ENCODE measurements at places on chromosomes 7 and 10.

DNA sequence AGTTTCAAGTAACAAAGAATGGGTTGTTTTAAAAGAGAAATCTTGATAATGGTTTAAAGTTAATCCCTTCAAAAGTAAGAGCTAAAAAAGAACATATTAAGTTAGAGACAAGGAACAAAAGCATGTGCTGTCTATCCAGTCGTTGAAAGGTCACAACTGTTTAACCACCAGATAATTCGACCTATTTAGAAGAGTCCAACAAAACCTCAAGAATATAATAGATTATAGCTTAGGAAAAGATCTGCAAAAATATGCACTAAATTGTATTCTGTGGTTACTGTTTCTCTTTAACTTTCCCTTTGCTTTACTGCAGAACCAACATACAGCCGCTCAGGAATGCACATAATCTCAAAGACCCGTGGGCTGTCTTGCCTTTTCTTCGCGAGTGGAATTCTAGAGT lies 74.9 kb downstream of the PCGF5 start:
- no peak for DNase-seq

DNA sequence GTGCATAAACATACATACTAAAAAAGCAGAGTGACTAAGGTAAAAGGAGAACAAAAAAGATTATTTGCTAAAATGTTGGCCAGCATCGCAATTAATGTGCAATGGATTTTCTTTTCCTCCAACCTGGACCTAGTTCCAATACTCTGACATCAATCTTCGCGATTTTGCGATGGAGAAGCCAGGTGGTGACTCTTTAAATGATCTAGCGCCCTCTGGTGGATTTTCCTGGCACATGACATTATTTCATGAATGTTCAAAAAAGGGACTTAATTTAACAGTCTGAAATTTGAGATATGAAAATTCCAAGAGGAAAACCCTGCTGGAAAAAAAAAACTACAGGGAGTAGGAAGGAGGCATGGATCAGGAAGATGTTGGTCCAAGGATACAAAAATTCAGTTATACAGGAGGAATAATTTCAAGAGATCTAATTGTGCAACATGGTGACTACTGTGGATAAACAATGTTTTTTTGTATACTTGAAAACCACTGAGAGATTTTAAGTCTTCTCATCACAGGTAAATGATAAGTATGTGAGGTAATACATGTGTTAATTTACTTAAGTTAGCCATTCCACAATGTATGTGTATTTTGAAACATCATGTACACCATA lies 4.3 kb upstream of the KCNMA1 start:
- no peak for DNase-seq

DNA sequence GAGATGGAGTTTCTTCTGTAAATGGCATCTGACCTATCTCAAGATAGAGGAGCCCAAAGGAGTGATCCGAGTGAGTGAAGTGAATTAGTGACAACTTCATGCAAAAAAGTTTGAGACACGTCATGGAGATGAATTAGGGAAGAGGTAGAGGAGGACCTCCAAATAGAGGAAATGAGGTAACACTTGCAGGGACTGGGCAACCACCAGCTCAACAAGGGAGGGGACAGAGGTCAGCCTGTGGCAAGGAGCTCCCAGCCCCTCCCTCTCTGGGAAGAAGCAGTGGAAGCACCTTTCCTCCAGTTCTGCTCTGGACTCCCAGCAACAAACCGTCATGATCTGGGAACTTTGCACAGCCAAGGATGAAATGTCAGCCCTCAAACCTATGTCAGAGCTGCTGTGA lies 83.5 kb upstream of the IKZF1 start:
- DNase-seq, result no peak

DNA sequence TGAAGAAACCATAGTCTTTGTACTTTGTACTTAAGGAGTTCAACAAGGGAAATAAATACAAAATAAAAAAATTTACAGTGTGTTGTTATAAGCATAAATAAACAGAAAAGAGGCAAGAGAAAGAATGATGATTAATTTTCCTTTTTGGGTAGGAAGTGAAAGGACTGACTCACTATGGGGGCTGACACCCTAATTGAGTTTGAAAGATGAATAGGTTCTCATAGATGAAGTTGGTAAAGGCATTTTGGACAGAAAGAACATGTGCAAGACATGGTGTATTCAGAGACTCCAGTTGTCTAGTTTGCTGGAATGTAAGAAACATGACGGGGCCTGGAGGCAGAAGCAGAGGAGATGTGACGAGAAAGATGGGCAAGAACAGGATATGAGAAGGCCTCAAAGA lies 83.7 kb downstream of the VPS50 start:
- DNase-seq, result no peak

GRCh38 chr7:76358481-76359110 lies at the start of gene YWHAG:
YWHAG (minus strand) TSS chr7:76358991; CDS start chr7:76358808, 183 bp downstream.
- peak; percentile 65 for DNase-seq

DNA sequence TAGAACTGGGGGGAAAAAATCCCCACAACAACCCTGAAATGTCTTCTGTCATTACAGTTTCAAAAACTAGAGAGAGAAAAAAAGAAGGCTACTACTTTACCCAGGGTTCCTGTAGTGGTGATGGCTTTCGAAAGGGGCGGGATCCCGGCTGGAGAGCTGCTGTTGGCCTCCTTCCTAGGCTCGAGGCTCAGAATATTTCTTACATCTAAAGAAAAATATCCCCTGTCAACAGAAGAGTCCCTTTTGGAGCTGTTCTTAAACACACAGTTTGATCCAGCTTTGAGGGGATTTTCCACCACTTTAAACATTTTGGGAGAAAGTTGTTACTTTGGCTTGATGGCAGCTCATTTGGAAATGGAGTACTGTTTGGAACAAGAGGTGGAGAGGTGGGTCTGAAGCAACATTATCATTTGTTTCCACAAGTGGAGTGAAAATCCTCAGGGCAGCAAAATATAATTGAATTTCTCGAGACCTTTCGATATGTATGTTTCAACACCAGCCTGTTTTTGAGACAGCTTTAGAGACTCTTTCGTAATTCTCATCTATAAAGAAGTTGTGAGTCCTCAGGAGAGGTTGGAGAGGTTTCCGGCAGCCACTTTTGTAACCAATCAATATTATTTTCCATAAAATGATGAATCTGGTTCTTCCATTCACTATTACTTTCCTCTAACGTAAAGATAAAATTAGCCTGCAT lies 5.1 kb downstream of the HOXA13 start:
- no peak for DNase-seq

- DNase-seq, result no peak
Observed at GRCh38 chr7:130180571-130181262, 24.5 kb downstream of the TMEM209 start.

- DNase-seq, result no peak
Observed at GRCh38 chr7:116525913-116526861, 1.4 kb downstream of the CAV1 start.

GRCh38 chr7:91993976-91994375 lies 53.3 kb downstream of the AKAP9 start:
- DNase-seq, result no peak

DNA sequence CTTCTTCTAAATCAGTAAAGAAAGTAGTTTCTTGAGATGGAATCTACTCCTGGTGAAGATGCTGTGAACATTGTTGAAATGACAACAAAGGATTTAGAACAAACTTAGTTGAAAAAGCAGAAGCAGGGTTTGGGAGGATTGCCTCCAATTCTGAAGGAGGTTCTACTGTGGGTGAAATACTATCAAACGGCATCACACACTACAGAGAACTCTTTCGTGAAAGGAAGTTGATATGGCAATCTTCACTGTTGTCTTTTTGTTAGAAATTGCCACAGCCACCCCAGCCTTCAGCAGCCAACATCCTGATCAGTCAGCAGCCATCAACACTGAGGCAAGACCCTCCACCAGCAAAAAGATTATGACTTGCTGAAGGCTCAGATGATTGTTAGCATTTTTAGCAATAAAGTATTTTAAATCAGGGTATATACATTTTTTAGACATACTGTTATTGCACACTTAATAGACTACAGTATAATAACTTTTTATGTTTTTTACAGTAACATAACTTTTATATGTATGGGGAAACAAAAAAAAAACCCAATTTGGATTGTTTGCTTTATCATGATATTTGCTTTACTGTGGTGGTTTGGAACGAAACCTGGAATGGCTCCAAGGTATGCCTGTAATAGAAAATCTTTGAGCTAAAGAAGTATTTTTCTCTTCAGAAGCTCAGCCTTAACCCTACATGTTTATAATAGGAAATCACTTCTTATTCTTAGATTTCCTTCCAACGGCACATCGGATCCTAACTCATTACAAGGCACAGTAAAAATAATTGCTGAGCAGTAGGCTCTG lies 257.3 kb downstream of the LRMDA start:
- DNase-seq, result no peak

GRCh38 chr10:105291571-105291970 lies 650.5 kb downstream of the SORCS3 start:
- DNase-seq, result no peak

DNA sequence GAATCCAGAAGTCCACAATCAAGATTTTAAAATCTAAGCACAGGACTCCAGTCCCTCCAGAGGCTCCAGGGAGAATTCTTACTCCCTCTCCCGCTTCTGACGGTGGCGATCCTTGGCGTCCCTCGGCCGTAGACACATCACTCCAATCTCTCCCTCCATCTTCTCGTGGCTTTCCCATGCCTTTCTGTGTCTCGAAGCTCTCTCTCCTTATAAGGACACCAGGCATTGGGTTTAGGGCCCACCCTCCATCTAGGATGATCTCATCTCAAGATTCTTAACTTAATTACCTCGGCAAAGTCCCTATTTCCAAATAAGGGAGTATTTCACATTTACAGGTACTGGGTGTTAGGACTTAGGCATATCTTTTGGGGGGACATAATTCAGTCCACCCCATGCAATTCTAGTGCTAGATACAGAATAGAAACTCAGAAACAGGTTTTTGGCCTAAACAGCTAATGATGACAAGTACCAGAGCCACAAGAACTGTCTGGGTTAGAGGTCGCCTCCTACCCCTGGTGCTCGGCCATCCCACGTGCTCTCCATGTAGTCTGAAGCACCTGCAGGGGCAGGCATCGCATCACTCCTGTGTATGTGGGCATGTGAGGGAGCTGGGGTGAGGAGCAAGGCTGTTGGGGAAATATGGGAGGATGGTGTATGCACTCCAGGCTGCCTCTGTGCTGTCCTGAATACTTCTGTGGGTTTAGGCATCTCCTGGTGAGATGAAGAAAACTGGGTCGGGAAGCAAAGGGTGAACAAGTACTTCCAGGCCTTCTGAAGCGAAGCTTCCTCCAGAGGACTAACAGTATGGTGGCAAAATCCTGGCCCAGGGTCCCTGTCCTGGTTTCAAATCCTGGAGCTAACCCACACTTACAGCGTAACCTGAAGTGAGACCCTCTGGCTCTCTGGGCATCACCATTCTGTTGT lies 298.3 kb upstream of the ZMIZ1 start:
- DNase-seq, result no peak

DNA sequence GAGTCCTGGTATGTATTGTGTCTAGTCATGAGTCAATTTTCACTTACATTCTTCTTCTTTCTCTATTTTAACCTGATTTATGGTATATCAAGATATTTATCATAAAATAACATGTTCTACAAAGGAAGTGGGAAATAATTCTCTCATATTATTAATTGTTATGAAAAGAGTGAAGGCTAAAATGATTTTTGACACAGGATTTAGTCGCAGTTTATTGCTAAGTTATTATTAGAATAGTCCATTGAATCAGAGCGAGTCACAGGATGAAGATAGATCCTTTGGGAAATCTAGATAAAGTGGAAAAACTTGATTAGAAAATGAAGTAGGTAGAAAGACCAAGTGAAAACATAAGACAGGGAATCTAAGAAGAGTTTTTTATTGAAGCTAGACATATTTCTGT lies 184.3 kb upstream of the DGKB start:
- no peak for DNase-seq

GRCh38 chr10:5512881-5513612 lies 11.7 kb upstream of the CALML3 start:
- no peak for DNase-seq

- no peak for DNase-seq
Observed at GRCh38 chr7:65239324-65239706, 134.3 kb upstream of the ZNF92 start.

DNA sequence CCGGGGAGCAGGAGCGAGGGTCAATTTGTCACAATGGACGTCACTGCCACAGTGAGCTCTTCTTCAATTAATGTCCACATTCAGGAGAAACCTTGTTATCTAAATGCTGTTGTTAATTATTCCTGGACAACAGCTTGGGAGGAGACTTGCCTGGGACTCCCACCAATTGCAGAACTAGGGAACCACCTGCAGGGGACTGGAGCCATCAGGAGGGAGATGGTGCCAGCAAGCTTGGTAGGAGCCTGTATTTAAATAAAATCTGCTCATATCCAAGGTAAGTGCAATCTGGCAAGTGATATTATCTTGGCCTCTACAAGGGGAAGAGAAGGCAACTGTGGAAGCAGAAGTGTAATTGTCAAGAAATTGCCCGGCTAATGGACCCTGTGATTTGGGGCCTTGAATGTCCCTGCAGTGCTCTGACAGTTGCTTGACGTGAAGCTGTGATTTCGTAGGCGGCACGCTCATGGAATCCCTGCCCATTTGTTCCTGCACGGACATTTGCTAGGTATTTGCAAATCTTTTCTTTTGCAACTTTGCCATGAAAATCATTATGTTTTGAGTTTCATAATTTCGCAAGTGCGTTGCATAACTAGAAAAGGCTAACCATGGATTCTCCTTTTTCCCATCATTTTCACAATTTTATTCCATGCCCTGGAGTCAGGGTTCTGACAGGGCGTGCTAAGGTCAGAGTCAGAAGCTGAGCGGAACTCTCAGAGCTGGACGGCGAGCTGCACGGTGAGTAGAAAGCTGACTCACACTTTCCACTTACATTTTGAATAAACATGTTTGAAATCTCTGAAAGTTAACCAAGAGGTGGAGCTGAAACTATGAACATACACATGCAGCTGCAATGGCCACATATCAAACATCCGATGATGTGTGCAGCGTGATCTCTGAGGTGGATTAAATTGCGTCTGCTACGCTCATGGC lies 84.9 kb upstream of the TCERG1L start:
- no peak for DNase-seq

DNA sequence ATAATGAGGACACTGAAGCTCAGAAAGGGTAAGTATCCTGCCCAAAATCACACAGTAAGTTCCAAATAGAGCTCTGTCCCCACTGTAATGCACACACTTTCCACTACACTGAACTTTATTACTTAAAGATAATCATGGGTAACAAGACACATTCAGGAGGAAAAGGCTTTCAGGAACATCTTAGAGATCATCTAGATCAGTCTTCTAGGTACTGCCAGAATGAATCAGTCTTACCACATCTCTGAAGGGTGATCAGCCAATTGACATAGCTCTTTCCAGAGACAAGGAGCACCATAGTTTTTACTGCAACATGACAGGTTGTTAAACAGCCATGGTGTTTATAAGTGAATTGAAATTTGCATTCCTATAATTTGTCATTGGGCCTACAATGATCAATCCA lies 5.4 kb upstream of the HERPUD2 start:
- no peak for DNase-seq

All from esophagus squamous epithelium (tissue), 5 donors.